GM12892 (cell line): ENCODE measurements at places on chromosomes 11 and 22.

- no peak for DNase-seq
Observed at GRCh38 chr11:79122759-79123158, 318.1 kb downstream of the TENM4 start.

DNA sequence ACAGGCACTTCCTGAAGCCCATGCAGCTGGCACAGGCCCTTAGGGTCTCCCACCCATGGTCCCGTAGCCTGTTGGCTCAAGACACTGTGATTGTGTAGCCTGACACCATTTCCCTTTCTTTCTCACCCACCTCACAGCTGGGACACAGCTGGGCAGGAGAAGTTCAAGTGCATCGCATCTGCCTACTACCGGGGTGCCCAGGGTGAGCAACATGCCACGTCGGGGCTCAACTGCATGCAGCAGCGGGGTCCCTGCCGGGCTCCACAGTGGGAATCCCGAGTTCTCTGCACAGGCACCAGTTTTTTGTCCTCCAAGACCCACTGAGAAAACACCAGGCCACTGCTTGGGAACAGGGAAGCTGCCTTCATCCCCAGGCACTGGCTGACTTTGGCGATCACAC is 10.6 kb downstream of the RAB36 start:
- no peak for DNase-seq

GRCh38 chr11:12889243-12889642 is 119.9 kb upstream of the RASSF10 start:
- DNase-seq: no peak

GRCh38 chr22:20433686-20434241 is 3.9 kb downstream of the SCARF2 start:
- no peak for DNase-seq

- DNase-seq: no peak
Observed at GRCh38 chr22:20987375-20987774, 5.3 kb downstream of the LZTR1 start.

DNA sequence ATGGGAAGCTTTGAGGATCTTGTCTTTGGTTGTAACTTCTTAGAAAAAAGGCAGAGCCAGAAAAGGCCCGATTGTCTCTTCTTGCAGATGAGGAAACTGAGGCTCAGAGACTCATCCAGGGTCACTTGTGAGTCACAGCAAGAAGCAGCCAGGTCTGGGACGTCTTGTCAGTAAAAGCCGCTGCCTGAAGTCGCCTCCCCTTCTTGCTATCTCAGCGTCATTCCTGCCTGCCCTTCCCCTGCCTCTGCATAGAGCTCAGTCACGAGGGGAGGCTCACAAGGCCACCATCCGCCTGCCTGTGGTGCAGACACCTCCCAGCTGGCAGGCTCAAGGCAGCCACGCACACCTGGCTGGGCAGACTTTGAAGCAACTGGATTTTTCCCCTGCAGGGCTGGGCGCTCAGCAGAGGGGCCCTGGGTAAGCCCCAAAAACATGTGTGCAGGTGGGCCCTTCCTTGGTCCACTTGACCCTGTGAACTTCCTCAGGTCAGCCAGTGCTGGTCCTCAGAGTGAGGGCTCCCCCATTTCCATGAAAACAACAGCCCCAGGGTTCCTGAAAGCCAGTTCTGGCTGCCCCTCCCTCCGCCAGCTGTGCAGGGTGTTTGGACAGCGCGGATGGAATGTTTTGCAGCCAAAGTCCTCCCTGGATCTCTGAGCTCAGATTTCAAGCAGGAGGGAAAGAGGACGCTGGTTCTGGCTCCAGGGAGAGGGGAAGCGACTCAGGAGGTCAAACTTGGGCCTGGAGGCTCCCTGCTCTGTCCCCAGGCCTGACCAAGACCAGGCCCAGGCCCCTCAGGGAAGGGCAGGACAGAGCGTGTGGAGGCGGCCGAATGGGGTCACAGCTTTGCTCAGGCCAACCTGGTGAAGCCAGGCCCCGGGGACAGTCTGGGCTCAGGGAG is 6.0 kb upstream of the RAB3IL1 start:
- DNase-seq: peak; percentile 5

GRCh38 chr11:119473226-119473625 is 50.3 kb upstream of the THY1 start:
- no peak for DNase-seq

- no peak for DNase-seq
Observed at GRCh38 chr11:78138694-78139421, 568 bp downstream of the ALG8 start.

DNA sequence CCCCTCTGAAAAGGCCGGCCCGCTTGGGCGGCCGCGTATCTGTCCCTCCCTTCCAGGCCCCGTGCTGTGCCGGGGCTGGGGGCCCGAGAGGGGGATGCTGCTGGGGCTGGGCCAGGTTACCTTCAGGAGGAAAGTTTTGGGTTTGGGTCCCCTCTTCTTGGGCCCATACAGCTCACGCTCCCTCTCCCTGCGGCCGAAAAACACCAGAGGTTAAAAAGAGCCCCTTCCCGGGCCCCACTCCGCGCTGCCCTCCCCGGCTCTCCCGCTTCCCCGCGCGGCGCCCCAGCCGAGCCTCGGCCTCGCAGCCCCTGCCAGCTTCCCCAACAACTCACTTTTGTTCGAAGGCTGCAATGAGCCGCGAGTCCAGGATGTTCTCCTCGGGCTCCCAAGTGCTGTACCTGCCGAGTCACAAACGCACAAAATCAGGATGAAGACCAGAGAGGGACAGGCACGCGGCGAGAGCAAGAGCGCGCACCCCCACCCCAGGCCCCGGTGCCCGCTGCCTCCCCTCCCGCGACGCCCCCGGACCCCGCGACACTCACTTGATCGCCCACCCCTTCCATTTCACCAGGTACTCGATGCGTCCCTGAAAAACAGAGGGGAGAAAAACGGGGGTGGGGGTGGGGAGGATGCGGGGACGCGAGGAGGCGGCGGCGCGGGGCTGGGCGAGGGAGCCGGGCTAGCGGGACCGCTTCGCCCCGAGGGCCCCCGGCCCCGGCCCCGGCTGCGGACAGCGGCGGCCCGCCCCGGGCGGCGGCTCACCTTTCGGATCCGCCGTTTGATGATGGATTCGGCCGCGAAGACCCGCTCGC is 450 bp downstream of the CBX6 start:
- no peak for DNase-seq

- no peak for DNase-seq
Observed at GRCh38 chr11:61007956-61008896, 36.7 kb downstream of the CD6 start.

DNA sequence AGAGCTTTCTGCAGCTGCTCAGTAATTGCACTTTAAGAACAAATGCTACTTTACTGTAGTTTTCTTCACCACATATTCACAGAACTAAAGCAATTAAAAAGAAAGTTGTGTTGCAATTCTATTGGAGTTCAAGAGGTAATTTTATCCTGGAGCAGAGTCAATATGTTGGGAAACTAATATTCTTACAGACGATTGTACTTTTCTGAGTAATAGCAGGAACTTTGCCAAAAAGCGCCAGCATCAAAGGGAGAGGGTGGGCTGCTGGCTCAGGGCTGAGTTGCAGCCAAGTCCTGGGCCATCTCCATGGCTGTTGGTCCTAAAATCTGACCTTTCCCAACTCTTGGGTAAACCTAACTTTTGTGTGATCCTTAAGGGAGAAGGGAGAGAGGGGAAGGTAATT is 73.6 kb upstream of the MYO18B start:
- DNase-seq: no peak

DNA sequence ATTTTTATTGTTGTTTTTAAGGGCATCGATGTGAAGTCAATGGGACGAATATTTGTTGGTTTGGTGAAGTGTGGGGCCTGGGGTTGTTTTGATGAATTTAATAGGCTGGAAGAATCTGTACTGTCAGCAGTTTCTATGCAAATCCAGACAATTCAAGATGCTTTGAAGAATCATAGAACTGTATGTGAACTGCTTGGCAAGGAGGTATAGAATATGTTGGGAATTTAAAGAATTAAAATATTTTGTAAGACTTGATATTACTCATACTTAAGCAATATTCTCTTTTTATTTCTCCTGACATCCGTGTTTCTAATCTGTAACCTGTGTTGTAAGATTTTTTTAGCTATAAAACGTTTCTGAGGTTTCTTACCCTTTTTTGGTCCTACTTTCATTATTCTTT is 61.6 kb downstream of the DYNC2H1 start:
- DNase-seq: no peak

DNA sequence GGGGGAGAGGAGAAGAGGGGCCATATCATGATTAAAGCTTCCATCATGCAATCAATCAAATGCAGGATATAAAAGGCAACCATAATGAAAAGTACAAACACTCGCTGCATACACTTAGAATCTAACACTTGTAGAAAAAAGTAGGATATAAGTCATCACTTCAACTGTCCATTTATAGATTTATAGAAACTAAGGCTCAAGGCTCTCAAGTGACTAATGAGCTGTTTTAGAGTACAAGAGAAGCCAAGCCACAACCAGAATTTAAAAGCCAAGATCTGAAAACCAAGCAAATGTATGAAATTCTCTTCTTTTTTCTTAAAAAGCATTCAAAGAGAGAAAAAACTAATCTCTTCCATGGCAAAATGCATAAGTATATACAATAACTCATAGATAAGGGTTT is 160.2 kb upstream of the BLID start:
- DNase-seq: no peak

- DNase-seq: no peak
Observed at GRCh38 chr11:131295986-131296385, 74.4 kb upstream of the NTM start.

DNA sequence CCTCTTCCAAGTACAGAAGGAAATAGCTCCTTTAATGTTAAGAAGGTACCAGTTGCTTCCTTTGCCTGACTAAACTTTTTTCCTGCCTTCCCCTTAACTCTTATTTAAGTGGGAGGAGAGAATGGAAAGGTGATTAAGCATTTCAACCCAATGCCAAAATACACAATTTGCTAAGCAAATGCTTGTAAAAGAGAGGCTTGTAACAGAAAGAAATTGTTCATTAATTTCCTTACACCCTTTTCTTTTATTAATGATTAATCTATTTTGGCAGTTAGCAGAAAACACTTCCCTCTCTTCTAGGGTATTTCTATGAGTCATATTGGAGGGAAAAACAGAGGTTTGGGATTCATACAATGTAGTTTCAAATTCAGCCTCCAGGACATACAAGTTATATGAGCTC is 427.6 kb upstream of the FAT3 start:
- no peak for DNase-seq

- no peak for DNase-seq
Observed at GRCh38 chr22:46536537-46537224, 739 bp downstream of the CELSR1 start.

DNA sequence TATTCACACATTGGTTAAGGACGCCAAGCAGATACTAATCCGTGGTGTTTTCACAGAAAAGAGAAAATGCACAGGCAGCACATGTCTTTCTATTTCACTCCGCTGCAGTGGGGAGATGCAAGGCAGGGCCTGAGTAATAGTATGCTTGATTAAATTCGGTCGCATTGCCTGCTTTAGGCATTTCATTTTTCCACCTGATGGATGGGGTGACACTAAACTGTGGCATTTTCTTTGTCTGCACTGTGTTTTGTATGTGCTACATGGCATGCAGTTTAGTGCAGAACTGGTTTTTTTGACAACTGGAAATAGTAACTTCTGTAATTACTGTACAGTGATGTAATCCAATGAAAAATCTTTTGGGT is 94.9 kb downstream of the SLC17A6 start:
- DNase-seq: no peak

GRCh38 chr11:44766972-44767278 is 40.2 kb downstream of the TSPAN18 start:
- DNase-seq: no peak

GRCh38 chr11:1342946-1343345 is 33.5 kb upstream of the TOLLIP start:
- no peak for DNase-seq

GRCh38 chr11:21142007-21142406 is 472.6 kb downstream of the NELL1 start:
- DNase-seq: no peak

GRCh38 chr11:102546427-102546826 is 15.9 kb upstream of the MMP7 start:
- DNase-seq: no peak

DNA sequence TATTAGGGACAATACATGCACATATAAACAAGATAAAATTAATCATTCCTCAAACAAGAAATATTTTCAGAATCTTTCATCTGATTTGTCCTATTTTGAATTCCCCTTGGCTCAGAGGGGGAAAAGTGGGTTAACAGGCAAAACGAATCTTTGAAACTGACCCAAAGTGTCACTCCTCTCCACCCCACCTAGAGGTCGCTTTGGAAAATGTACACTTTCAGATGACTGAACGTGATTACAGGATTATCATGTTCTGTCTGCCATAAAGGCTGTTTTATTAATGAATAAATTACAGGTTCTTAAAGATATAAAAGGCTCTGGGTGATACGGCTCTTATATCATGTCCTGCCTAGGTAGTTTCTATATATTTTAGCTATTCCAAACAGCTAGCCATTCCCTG is 1735.0 kb downstream of the LRRC4C start:
- no peak for DNase-seq

DNA sequence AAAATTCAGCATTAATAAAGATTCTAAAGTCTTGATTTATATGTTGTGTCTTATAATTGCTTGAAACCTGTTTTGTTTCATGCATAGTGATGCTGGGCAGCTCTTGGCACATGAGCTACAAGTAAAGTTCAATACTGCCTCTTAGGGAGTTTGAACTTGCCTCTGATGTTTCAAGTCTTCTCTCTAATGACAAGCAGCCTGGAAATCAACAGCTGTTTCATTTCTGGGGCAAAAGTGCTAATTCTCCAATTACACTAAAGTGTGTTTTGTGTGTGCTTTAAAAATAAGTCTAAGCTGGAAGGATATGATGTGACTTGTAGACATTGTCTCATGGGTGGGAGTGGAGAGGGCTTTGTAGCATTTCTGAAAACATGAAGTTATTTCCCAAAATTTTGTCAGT is 23.7 kb upstream of the SESN3 start:
- no peak for DNase-seq

DNA sequence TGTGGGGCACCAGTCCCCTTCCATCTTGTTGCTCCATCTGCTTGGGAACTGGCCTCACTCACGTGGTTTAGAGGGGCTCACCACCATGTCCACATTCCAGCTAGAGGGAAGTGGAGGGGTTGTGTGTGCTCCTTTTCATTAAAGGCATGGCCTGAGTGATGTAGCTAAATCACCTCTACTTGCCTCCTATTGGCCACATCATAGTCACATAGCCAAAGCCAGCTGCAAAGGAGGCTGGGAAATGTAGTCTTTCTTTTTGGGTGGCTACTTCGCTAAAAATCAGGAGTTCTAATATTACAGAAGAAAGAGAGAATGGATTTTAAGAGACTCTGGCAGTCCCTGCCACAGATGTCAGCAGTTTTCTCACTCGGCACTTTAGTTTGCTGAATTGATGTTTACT is 63.0 kb upstream of the ALX4 start:
- DNase-seq: no peak

DNA sequence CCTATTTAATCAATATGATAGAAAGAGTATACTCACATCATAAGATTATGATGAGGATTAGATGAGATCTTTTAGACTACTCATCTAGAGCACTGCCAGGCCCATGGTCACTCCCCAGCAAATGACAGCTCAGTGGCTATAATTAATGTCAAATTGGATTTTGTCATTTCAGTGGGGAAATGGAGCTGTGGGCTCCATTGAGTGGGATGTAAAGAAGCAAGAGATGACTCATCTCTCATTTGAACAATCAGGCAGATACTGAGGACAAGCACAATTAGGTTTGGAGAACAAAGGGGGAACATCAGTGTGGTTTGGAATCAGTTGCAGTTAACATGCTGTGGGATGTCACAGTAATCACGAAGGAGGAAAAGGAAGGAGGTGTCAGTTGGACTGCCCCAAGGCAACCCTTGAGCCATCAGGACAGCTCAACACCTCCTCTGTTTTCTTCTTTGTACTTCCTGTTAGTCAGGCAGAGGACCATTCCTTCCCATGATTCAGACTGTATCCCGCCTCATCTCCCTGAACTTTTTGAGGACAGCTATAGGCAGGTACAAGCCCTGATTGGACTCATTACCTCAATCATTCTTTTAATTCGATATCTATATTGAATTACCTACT is 473.7 kb upstream of the ISX start:
- DNase-seq: no peak
